Stimulated activated CD4-positive, alpha-beta T cell treated with anti-CD3 and anti-CD28 coated beads, Interleukin-15, amount 100 ng/mL, for 48 hours (primary cell): ENCODE measurements at places on chromosomes 7 and 10.

DNA sequence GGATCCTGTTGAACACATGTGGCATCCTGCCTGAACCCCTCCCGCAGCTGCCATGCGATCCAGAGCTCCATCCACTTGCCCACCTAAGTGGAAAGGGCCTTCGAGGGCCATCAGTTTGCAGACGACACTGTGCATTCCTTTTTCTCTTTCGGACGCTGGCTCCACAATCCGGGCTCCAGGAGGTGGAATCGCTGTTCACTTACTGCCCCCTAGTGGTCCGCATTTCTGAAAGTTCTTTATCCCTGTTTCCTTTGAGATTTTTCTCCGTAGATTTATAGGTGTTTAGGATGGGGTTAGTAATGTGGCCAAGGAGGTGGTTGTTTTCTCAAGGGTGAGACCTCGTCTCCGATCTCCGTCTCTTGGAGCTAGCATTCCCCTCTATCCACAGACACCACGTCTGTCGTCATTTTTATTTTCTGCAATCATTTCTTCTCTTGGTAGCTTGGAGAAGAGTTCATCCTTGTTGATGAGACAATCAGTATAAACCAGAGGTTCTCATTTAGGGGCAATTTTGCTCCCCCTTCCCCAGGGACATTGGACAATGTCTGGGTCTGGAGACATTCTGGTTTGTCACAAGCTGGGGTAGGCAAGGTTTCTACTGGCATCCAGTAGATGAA is 204.6 kb downstream of the ARHGAP21 start:
- DNase-seq = peak; percentile 7

DNA sequence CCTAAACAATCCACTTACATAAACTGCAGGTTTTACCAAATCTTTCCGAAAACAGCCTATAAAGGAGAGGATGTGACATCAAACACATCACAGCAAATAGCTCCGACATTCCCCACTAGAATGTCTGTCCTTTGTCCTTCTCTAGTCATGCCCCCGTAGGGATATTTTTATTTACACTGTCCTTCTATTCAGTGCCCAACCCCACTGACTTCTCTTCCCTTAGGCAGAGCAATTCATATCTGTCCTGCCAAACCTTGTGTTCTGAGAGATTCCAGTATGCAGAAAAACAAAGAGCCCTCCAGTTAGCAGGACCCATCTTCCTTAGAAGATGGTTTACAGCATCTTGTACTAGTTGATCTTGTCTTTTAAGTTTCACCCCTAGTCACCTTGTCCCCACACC is 5.4 kb upstream of the GLI3 start:
- DNase-seq = no peak

DNA sequence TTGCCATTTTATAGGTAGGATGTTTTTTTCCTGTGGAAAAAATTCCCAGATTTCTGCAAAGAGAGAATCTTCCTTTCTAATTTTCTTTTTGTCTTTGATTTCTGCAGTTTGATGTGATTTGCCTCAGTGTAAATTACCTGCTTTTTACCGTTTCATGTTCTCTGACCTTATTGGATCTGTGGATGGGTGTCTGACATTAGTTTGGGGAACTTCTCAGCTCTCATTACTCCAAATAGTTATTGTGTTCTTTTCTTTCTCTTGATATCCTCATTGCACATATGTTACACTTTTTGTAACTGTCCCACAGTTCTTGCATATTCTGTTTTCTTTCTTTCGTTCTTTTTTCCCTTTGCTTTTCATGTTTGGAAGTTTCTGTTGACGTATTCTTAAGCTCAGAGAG is 28.5 kb downstream of the NACAD start:
- no peak for DNase-seq

DNA sequence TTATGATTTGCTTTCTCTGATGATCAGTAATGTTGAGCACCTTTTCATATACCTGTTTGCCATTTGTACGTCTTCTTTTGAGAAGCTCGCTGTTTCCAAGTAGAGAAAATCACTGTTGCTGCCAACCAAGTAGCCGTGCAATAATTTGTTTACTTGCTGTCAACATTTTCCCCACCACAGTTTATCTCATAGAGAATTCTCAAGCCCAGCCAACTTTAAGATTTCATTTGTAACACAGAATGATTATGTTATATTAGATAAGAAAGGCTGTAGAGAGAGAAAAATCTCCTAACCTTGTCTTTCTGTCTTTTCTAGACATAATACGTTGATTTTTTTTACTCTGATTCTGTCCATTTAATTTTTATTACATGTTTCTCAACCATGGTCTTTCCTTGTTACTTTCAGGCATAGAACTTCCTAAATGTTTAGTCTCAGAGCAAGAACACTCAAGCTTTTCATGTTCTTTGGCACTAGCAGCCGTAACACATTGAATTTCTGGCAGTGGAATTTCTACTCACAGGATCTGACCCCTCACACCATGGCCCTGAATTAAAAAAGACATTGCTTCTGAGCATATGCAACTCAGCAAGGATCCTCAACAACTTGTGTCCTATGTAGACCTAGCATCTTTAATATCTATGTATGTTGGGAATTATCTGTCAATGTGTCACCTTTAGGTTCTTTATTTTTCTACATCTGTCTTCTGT is 23.1 kb downstream of the RPA3 start:
- DNase-seq = no peak

DNA sequence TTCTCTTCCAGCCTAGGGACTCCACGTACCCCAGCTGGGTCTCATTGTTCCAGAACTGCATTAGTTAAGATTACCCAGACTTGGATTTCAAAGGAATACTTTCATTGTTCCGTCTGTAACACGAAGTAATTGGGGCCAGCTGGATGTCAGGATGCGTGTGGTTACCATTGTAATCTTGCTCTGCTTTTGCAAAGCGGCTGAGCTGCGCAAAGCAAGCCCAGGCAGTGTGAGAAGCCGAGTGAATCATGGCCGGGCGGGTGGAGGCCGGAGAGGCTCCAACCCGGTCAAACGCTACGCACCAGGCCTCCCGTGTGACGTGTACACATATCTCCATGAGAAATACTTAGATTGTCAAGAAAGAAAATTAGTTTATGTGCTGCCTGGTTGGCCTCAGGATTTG is 21.0 kb downstream of the LRRC17 start:
- DNase-seq = no peak

DNA sequence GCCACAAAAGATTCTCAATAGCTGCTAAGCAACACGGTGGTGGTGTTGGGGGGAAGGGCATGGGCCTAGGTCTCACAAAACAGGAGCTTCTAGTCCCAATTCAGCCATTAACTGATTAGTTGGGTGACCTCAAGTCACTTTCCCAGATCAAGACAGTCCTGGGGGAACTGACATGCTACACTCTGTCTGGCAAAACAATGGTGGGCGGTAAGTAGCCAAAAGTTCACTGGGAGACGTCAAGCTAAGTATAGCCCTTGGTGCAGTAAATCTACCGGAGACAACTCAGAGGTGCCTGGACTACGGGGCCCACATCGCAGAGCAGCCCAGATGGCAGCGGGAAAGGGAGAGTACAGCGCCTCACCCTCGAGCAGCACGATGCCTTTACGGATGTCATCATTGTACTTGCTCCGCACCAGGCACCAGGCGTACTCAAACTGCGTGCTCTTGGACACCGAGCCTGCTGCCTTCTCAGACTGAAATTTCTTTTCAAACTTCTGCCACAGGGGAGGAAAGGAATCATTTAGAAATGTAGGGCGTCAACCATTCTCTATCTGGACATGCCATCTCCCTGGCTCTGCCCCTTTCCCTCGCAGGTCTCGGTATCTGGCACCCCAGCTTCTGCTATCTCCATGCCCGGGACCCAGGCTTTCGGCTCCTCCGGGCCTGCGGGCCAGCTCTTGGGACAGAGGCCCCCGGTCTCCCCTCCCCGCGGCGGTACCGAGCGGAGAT is 1.1 kb downstream of the FIS1 start:
- DNase-seq = no peak

- DNase-seq = no peak
These were observed 620 bp upstream of the IMPDH1 start for GRCh38 chr7:128410451-128410753.

DNA sequence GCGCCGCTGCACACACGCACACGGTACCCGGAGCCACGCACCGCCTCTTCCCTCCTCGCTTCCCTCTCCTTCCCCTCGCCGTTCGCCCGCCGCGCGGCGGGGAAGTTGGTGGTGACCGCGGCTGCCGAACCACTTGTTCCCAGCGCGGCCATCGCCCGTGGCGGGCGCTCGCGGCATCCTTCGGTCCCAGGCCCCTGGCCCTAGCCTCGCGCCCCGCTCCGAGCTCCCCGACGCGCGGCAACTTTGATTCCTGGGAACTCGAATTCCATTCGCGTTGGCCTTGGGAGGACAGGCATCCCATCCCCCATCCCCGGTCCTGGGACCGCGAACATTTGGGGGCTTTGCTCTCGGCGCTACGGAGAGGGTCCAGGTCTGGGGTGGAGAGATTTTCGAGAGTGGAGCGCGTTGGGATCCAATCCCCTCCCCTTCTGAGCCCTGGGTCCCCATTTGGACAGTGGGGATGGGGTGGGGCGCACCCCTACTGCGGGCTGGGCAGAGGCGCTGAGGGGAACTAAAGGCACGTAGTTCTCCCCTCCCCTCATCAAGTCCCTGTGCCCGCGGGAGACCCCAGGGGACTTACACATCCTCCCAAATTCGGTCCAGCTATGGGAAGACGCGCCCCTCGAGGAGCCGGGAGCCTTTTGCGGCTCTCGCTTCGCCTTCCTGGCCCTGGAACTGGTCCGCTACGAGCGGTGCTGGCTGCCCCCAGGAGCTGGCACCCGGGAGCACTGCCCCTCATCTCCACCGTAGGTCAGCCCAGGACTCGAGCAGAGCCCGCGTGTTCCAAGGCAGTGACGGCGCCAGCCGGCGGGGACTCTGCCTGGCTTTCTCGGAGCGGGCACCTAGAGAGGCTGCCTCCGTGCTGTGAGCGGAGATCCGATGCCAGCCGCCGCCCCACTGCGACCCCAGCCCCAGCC is 834 bp downstream of the CDH23 start:
- no peak for DNase-seq

GRCh38 chr10:117740088-117740487 is 197.5 kb downstream of the EMX2 start:
- no peak for DNase-seq

- no peak for DNase-seq
These were observed 751.8 kb downstream of the KCNMA1 start for GRCh38 chr10:76885816-76886215.

GRCh38 chr7:48298779-48299178 is 127.5 kb downstream of the ABCA13 start:
- DNase-seq = peak; percentile 33

GRCh38 chr7:28432105-28432504 is 19.8 kb downstream of the CREB5 start:
- DNase-seq = no peak

- no peak for DNase-seq
These were observed 232.8 kb upstream of the NPSR1 start for GRCh38 chr7:34425194-34425593.

GRCh38 chr10:127824826-127825225 is 67.9 kb downstream of the CLRN3 start:
- no peak for DNase-seq

- no peak for DNase-seq
These were observed 62.1 kb downstream of the ABCC2 start for GRCh38 chr10:99844433-99844955.

GRCh38 chr7:11737723-11738122 is 94.3 kb downstream of the THSD7A start:
- DNase-seq = no peak

DNA sequence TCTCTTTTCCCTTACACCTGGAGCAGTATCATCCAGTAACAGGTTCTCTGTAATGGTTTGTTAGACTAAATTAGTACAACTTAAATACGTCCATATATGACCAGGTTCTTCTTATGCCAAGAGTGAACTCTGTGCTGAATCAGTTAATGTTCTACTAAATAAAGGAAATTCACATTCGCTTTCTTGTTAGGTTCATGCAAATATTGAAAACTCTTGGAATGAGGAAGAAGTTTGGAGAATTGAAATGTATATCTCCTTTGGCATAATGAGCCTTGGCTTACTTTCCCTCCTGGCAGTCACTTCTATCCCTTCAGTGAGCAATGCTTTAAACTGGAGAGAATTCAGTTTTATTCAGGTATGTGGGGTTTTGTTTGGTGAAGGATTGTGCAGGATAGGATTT is 15.3 kb upstream of the CFAP69 start:
- DNase-seq = no peak

- DNase-seq = no peak
These were observed 216.8 kb downstream of the THSD7A start for GRCh38 chr7:11615174-11615573.

- no peak for DNase-seq
These were observed 141.6 kb upstream of the NPS start for GRCh38 chr10:127407551-127407950.

- no peak for DNase-seq
These were observed 730.5 kb downstream of the ZWINT start for GRCh38 chr10:55630491-55631056.

DNA sequence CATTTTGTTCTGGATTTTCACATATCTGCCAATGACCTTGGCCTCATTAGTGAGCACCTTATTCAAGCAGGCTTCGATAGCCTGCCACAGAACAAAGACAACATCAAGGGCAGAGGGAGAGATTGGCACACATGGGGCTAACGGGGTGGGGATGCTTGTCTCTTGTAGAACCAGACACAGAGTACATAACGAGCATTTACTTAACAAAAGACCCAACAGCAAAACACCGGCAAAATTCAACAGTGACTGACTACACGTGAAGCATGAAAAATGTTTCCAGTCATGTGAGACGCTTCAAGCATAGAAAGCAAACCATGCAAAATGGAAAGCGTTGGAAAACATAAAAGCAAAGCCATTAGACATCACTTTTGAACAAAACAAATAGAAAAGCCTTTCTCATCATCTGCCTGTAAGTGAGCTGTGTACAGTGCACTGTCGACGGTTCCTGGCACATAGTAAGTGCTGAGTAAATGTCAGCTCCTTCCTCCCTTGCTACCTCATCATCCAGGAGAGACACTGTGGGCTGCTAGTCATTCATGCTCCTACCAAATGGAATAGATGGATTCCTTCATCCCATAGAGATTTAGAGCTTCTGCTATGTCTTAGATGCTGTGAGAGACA is 134.4 kb upstream of the AGK start:
- no peak for DNase-seq

DNA sequence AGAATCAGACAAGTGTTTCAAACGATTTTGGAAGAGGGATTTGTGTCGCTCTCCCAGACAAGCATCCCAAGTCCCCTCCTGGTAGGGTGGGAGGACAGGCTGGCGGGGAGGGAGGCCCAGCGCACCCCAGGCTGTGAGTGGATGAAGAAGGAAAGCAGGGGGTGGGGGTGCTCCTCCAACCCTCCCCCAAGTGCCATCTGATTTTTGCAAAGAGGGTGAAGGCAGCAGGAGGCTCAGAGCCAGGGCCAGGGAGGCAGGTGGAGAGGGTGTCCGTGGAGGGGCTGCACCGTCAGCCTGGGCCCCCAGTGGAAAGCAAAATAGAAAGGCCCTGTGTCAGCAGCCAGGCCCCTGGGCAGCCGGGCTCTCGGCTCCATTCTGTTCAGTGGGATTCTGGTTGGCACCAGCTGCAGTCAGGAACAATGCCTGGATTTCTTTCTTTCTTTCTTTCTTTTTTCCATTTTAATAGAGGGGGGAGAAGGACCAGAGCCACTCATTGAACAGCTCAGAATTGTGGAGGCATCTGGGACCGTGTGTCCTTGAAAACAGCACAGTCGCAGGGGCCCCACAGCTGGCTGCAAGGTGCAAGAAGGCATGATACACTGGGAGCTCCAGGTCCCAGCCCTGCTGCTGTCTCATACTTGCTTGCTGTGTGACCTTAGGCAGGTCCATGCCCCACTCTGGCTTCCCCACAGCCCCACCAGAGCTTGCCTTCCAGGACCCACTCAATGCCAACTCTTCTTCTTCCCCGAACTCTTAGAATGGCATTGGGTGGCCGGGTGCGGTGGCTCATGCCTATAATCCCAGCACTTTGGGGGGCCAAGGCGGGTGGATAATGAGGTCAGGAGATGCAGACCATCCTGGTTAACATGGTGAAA is 7.1 kb upstream of the ZMIZ1 start:
- no peak for DNase-seq
